Effector CD8-positive, alpha-beta T cell (primary cell): ENCODE measurements at places on chromosomes 5 and 9.

GRCh38 chr5:37435261-37435660, 56.1 kb downstream of the WDR70 start:
- no peak for DNase-seq

DNA sequence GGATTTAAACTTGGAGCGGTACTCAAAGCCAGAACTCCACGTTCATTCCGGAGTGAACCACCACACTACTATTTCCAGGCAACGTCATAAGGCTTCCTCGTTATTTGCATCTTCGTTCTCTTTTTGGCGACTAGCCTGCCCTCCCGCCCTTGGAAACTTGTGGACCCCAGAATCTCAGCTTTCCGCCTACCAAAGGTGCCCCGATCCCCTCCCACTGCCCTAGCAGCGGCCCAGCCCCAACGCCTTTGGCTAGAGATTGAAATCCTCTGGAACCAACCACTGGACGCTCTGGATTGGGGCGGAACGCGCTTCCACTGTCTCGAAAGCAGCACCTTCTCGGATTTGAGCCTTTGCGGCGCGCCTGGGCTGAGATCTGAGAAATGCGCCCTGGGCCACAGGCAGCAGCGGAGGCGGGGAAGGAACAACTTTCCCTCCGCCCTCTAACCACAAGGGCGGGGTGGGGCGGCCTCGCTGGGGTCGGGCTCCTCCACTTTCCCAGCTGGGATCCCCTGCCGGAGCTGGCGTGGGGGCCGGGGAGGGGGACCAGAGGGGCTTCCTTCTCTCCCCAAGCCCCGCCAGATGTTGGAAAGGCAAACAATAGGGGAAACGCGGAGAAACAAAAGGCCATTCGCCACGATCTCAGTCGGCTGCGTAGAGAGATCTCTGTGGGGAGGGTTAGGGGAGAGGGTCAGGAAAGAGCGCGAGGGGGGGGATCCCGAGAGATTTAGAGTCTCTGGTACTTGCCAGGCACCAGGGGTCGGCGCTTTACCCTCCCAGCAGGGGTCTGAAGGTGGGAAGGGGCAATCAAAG, 1.3 kb downstream of the MOB3B start:
- DNase-seq = peak; percentile 11

DNA sequence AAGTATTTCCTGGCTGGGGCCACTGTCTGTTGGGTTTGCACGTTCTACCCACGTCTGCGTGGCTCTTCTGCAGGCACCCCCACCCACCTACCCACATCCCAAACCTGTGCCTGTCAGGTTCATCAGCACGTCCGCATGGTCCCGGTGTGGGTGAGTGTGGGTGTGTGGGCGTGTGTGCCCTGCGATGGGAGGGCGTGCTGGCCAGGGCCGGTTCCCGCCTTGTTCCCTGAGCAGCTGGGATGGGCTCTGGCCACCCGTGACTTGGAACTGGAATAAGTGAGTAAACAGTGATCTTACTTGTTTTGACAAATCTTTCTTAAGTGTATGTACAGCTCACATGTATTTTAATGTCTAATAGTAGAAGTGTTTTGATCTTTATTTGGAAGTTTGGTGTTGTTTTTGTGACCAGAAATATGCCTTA, 20.4 kb downstream of the ERGIC1 start:
- DNase-seq = no peak

DNA sequence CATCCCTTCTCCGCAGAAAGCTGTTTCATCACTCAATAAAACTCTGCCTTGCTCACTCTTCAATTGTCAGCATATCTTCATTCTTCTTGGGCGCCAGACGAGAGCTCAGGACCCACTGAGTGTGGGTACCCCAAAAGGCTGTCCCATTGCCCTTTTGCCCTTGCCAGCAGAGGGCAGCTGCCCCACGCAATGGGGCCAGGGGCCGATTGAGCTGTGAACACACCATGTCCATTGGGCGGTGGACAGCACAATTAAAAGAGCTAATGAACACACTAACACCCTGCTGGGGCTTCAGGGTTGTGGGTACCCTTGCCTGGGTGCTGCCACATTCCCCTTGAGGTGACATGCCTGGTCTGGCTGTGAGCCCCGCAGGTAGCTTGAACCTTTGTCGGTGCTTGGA, 487.2 kb upstream of the NUDT12 start:
- DNase-seq = no peak
